Esophagus squamous epithelium (tissue), 5 donors: ENCODE measurements at places on chromosomes 4 and X. TPM values are rescaled to one million over a fixed set of nuclear protein-coding genes. Genes with fewer than 3 reads are reported as not detected.

DNA sequence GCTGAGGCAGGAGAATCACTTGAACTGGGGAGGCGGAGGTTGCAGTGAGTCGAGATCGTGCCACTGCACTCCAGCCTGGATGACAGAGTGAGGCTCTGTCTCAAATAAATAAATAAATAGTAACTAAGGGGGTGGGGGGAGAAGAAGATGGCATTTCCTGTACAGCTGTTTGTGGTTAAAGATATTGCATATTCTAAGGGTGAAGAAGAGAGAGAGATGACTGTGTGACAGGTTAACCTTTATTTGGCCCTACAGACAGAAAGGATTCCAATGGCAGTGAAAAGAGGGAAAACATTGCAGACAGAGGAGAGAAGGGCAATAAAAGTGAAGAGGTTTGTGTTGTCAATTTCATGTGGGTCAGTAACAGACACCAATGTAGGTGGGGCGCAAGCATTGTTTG is 9.4 kb downstream of the TASL start:
- DNase-seq = no peak
- no peaks in the 10 kb centered on the region for H3K27me3 ChIP-seq
- H3K36me3 ChIP-seq = no peaks in the 10 kb centered on the region
- H3K27ac ChIP-seq = no peak overlapping the region
- H3K4me1 ChIP-seq = no peaks in the 10 kb centered on the region
- no peak overlapping the region for H3K4me3 ChIP-seq

DNA sequence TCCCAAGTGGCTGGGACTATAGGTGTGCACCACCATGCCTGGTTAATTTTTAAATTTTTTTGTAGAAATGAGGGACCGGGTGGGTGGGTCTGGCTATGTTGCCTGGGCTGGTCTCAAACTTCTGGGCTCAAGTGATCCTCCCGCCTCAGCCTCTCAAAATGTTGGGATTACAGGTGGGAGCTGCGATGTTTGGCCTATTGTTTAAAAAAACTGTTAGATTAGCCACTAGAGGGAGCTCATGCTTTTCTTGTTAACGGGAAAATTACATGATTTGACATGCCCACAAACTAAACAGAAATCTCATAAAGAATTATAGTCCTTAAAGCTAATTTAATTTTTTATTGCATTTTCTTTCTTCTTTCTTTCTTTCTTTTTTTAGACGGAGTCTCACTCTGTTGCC is 5.0 kb upstream of the SDAD1 start:
- H3K4me1 ChIP-seq = no peaks in the 10 kb centered on the region
- H3K27ac ChIP-seq = no peak overlapping the region
- H3K4me3 ChIP-seq = no peak overlapping the region
- no peak for DNase-seq

GRCh38 chrX:21978346-21978745 is 37.8 kb downstream of the SMS start:
- no peaks in the 10 kb centered on the region for H3K36me3 ChIP-seq
- no peak overlapping the region for H3K4me3 ChIP-seq
- H3K27me3 ChIP-seq = no peaks in the 10 kb centered on the region
- no peak for DNase-seq

DNA sequence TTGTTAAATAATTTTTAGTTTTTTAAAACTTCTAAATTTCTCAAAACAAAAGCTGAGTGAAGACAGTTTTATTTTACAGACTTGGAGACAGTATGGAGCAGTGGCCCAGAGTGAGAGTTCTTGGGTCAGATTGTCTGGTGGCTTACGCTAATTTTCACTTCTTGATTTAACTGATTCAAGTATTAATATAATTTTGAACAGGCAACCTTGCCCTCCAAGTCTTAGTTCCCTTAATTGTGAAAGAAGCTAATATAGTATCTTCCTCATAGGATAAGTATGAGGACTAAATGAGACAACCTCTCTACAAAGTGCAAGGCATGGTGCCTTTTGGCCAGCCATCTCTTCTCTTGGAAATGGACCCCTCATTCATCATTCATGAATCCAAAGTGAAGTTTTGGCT is 25.4 kb downstream of the ATP7A start:
- no peaks in the 10 kb centered on the region for H3K27me3 ChIP-seq
- no peak for DNase-seq
- no peak overlapping the region for H3K27ac ChIP-seq

GSX2 gene
- not detected for total RNA-seq

TMEM154 gene
- 75.8 TPM for total RNA-seq
